ENCODE measurements at places on chromosomes 13 and 19.

GRCh38 chr19:58059003-58059670, at the start of gene ZNF135:
TSS of gene ZNF135 (plus strand) at chr19:58059282. CDS start at chr19:58060003, 721 bp downstream.
- peak; percentile 45 for DNase-seq

DNA sequence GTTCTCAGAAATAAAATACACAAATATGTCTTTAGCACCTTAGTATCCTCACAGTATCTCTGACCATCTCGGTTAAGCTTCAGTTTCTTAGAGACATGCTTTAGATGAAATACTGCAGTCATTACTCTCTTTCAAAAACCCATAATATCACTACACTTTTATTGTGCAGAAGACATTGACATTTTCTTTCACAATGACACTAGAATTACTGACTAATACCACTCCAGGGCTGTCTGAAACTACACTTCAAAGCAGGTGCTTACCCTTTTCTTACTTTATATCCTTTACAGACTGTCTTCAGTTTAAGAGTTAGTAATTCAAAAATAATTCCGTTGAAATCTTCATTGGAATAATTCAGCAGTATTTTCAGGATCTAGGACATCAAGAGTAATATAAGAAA, 42.2 kb upstream of the SLITRK6 start:
- no peak for DNase-seq

DNA sequence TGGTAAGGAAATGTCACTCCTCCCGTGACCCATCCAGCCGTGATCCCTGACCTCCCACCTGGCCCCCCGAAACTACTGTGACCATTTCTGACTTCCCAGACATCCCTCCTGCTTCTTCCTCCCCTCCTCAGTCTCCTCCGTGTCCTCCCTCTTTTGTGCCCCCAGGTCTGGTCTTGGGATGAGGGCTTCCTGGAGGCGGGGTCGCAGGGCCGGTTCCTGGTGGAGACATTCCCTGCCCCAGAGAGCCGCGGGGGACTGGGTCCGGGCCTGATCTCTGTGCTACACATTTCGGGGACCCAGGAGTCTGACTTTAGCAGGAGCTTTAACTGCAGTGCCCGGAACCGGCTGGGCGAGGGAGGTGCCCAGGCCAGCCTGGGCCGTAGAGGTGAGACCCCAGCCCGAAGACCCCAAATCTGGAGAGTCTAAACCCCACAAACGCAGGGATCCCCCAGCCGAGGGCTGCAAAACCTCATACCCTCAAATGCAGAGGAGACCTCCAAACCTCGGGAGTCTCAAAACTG, 5.0 kb downstream of the KIRREL2 start:
- no peak for DNase-seq

DNA sequence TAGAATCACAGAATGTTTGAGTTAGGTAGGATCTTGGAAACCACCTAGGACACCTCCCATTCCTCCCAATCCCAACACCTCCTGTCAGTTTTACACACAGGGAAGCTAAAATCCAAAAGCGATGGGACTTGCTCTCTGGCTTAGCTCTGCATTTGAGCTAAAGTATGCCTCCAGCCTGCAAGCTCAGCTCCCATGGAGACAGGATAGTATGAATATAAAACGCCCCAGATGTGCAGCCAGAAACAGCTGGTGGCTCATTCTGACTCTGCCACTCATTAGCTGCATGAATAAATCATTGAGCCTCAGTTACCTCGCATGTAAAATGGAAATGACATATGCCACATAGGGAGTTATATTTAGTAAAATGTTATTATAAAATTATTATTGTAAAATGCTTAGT, 336.0 kb downstream of the SUCLA2 start:
- no peak for DNase-seq

DNA sequence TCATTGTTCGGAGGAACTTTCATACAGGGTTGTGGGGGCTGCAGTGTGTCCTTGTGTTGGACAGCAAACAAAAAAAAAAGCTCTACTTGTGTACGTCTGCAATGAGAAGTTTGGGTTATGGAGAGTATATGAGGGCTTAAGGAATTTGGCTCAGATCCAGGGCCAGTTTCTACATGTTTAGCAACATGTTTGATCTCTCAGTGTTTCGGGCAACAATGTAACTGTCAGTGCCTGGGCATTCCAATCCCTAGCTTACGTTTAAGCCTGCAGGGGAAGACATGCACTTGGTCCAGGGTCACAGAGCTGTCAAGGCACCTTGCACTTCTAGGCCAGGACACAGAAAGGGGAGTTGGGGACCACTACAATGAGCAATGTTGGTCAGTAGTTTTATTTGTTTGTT, 13.9 kb downstream of the ZNF543 start:
- DNase-seq = no peak

GRCh38 chr13:31101472-31102170, 60.1 kb downstream of the HSPH1 start:
- DNase-seq = no peak

DNA sequence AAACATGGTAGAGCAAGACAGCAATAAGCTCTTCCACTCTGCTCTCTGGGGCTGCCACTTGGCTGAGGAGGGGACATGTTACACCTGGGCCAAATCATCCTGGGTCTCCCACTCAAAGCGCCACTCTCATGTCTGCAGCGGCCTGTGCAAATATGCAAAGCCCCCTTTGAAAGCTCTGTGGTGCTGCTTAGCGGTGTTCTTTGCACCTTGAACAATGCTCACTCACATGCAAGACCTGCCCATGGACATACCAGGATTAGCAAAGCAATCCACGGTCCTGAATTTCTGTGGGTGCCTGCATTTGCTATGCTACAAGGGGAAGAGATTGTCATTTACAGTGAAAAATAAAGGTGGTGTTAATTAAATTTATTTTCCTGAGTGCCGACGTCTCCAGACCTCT, 48.6 kb downstream of the MRPL57 start:
- no peak for DNase-seq

DNA sequence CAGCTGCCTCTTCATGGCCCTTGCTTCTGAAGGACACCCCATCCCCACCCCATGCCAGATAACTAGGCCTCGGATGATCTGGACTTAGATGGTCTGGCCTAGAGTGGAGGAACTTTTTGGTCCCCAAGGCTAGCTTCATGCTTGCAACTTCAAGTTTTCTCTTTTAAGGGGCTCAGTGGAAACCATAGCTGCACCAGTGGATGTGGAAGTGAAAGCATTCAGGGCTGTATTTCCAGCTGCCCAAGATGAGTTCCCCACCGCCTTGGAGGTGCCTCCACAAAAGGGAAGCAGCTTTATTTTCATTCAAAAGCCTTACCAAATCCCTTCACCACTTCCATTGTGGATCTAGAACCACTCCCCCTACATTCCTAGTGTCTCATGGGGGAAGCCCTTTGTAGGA, 17.6 kb upstream of the GSX1 start:
- DNase-seq = no peak

- DNase-seq = no peak
Measured at GRCh38 chr19:14728595-14728994, 38.7 kb downstream of the ZNF333 start.

GRCh38 chr13:65999411-65999810, 1230.7 kb downstream of the PCDH9 start:
- DNase-seq = no peak

DNA sequence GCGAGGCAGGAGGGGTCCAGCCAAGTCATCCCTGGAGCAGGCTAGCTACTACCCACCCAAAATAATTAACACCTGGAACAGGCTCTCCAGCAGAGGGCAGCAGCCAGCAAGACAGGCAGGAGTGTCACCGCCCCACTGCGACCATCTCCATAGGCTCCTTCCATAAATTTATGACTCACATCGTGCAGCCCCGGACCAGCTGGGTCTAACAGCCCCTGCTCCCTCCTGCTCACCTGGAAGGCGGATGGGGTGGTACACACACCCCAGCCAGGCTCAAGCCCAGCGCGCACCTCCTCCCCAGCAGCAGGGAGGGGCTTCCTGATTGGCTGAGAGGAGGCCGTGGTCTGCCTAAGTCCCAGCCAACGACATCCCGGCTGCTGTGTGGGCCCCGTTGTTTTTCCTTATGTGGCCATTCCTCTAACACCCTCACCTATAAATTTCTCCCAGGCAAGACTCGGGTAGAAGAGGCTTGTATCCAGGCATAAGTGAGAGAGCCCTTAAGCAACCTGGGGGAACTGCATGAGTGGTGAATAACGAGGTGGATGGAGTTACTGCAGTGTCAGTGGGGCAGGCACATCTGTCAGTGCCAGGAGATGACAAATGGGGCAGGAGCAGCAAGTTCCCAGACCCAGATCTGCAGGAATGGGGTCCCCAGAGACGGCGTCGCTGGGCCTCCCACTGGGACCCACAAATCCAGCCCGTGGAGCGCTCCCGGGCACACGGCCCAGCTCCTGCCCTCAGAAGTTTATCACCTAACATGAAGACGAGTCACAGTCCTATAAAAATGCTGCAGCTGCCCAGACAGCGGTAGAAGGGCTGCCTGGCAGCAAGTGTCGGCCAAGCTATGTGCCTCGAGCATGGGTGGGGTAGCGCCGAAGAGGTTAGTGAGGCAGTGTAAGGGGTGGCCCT, 43.1 kb downstream of the CEBPG start:
- DNase-seq = peak; percentile 26
